Putamen (tissue), 1 donor: ENCODE measurements at places on chromosomes 2 and 18.

- DNase-seq = no peak
Measured at GRCh38 chr2:42770288-42771131, 6.6 kb upstream of the OXER1 start.

DNA sequence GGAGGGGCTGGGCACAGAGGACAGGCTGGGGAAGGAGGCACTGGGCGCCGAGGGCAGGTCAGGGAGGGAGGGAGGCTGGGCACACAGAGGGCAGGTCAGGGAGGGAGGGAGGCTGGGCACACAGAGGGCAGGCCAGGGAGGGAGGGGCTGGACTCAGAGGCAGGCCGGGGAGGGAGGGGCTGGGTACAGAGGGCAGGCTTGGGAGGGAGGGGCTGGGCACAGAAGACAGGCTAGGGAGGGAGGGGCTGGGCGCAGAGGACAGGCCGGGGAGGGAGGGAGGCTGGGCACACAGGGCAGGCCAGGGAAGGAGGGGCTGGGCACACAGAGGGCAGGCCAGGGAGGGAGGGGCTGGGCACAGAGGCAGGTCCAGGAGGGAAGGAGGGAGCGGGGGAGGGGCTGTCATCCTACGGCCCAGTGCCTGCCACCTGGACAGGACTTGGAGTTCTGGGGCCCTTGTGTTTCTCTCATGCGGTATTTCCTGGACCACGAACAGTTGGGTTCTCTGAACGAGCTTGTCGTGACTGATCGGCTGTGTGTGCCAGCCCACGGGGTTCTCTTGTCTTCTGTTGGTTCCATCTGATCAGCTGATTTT, 46.7 kb upstream of the KCNG2 start:
- peak; percentile 42 for DNase-seq

DNA sequence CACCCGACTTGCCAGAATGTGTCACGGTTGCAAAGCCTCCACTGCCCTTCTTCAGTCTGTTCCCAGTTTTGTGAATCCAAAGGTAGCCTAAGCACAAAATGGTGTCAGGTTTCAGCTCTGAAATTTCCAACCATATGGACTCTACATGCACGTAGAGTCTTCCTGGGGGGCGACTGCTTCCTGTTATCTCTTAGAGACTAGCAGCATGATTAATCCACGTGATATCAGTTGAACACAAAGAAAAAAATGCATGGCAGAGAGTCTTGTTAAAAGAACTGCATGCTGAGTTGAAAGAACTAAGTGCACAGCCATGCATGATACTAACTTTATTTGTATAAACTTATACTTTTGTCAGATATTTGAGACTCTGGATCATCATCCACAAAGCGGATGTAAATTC, 404.4 kb downstream of the SOCS6 start:
- no peak for DNase-seq

DNA sequence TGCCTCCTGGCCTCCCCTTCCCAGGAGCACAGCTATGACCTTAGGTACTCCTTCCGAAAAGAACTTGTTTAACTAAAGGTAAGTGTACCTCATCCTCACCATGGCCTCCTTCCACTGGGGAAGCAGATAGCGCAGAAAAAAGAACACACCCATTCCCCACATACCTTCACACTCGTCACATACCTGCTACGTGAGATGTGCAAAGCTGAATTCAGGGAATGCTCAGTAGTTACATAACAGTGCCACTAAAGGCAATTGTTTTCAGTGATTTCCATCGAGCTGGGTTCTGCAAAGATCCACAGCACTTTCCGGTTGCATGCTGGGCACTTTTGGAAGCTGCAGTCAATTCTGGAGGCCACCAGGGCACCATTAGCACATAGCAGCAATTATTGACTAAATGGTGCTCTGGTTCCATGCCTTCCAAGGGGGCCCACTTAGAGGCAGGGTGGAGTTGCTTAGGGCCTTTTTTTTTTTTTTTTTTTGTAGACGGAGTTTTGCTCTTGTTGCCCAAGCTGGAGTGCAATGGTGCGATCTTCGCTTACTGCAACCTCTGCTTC, 41.0 kb downstream of the PAX8 start:
- DNase-seq = no peak
